ENCODE measurements at places on chromosomes 3 and 15.

DNA sequence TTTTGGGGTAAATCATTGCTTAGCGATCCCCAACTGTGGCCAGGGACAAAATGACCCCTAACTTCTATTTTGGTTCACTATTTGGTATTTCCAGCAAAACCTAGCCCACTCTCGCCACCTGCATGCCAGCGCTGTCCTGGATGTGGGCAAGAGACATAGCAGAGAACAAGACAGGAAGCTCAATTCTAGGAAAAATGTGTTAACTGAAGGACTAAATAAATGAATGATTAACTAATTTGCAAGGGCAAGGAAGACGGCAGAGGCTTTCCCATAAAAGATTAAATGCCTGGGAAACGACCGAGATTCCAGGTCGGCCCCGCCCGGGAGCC, 408 bp downstream of the NICN1 start:
- peak; percentile 17 for DNase-seq

- DNase-seq: no peak
Measured at GRCh38 chr15:44788748-44789147, 52.4 kb downstream of the TRIM69 start.

DNA sequence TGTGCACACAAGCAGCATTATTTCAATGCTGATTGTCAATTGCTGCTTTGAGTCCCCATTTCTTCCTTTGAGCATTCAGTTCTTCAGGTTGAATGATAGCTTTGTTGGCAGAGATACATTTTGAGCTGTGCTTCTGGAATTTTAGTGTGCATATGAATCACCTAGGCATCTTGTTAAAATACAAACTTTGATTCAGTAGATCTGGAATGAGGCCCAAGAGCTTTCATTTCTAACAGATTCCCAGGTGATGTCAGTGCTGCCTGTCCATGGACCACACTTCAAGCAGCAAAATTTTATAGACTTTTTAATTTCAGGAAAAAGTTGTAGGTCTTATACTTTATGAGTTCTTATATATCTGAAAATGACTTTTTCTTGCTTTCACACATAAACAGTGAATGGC, 131.1 kb downstream of the ADAMTSL3 start:
- no peak for DNase-seq

GRCh38 chr15:101244889-101245668, 6.8 kb downstream of the CHSY1 start:
- DNase-seq: no peak

DNA sequence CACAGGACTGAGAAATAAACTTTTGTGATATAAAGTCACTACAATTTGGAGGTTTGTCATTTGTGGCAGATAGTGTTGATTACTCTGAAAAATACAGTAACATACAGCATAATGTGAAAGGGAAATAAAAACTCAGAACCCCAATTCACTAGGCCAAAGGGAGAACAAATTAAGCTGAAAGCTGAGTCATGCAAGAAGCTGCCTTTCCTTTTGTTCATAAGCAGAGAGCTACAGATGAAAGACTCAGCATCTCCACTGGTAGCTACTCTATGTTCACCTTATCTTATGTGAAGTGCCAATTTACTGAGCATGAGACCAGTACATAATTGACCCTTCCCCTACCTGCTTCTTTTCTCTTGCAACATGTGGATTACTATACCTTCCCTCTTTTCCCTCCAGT, 19.3 kb upstream of the SLTM start:
- DNase-seq: no peak

- no peak for DNase-seq
Measured at GRCh38 chr3:180881065-180881801, 31.2 kb upstream of the FXR1 start.

GRCh38 chr15:58934521-58934920, 1.0 kb upstream of the SLTM start:
- DNase-seq: no peak

DNA sequence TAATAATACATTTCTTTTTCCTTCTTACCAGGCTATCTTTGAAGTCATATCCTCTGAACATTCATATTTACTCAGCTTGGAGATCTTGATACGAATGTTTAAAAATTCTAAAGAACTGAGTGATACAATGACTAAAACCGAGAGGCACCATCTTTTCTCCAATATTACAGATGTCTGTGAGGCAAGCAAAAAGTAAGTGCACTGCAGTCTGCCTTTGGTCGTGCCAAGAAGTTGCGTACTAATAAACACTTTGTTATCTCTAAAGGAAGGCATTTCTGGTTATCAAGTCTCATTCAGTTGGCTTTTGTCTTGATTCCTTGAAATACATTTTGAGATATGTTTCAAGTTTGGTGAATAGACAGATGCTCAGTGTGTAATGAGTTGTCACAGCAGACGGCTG, 31.6 kb downstream of the ARHGEF26 start:
- DNase-seq: no peak

- DNase-seq: no peak
Measured at GRCh38 chr3:71066849-71067261, 516.7 kb downstream of the FOXP1 start.

DNA sequence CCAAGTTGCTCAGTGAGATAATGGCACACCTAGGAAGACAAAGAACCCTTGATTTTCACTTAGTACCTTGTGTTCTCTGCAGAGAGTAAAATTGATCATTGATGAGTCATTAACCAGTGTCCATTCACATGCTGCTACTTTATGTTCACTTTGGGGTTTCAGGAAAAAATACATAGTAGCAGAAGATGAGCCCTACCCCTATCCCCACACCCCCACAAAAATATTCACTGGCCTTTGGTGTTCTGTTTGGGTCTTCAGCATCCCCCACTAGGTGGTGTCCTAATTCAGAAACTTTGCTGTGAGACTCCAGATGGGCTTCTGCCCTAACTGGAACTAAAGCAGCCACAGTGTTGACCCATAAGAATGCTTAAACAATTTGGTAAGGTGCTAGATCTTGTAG, 178.8 kb downstream of the KLHL25 start:
- no peak for DNase-seq

DNA sequence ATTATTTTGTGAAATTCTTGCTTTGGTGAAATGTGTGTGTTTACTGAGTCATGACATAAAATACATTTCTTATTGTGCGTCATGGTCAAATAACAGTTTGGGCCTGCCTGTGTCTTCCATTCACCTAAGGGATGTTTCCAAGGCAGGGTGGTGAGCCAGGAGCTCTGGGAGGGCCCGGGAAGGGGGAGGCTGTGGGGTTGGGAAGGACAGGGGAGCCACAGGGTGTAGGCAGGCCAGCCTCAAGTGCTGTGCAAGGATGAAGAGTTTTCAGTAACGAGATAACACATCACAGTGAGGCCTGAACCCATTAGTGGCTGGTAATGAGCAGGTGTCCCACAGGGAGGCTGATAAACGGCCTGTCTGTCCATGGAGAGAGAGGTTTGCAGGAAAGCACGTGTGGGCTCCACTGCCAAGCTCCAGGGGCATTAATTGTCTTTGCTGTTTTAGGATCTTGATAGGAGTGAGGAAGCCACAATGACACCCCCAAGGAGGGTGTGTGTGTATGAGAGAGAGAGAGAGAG, 35.6 kb upstream of the SEC13 start:
- no peak for DNase-seq

DNA sequence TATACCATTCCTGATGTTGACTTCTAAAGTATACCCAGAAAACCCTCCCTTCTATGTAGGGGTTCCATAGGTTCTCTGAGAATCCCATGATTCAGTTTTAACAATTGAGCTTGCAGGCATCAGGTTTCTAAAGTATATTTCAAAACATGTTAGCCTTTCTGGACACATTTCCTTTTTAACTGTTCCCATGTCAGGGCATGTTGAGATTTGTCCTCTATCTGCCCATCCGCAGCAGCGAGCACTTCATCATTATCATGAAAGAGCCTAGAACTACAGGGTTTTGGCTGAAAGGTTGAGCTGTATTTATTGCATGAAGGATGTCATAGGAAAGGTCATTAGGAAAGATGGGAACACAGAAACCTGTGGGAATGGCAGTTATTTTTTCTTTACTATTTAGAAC, 201.1 kb upstream of the BHLHE40 start:
- no peak for DNase-seq

- no peak for DNase-seq
Measured at GRCh38 chr15:88564741-88565140, 18.3 kb upstream of the DET1 start.

DNA sequence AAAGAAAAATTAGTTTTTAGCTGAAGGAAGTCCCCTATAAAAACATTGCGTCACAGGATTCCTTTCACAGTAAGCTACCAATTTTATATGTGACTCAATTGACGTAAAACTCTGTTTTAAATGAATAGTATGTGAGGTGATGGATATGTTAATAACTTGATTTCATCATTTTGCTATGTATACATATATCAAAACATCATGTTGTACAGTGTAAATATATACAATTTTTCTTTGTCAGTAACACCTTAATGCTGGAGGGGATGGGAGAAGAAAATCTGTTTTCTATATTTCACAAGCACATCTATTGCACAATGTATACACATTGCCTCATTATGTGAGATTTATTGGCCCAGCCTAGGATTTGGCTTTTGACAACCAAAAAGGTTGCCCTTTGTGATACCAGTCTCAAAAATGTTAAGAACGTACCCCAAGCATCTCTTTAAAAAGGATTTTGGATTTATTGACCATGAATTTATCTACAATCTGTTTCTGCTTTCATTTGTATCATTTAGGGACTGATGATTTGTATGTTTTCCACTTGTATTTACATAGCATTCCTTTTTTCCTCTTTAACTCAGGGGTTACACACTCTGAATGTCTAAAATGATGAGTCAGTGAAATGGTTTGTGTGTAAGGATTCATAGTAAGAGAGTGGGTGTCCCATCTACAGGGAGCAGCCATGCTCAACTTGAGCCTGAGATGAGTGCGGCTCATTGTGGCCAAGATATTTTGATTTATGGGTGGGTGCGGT, 62.6 kb downstream of the CRTC3 start:
- DNase-seq: no peak

- no peak for DNase-seq
Measured at GRCh38 chr15:89837134-89837829, 22.6 kb upstream of the ANPEP start.

- DNase-seq: no peak
Measured at GRCh38 chr3:40939741-40940130, 259.6 kb upstream of the CTNNB1 start.

DNA sequence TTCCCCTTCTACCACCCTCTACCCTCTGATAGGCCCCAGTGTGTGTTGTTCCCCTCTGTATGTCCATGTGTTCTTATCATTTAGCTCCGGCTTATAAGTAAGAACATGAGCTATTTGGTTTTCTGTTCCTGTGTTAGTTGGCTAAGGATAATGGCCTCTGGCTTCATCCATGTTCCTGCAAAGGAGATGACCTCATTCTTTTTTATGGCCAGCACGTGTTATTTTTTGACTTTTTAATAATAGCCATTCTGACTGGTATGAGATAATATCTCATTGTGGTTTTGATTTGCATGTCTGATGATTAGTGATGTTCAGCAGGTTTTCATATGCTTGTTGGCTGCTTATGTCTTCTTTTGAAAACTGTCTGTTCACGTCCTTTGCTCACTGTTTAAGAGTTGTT, 63.1 kb upstream of the NPHP3 start:
- DNase-seq: no peak

DNA sequence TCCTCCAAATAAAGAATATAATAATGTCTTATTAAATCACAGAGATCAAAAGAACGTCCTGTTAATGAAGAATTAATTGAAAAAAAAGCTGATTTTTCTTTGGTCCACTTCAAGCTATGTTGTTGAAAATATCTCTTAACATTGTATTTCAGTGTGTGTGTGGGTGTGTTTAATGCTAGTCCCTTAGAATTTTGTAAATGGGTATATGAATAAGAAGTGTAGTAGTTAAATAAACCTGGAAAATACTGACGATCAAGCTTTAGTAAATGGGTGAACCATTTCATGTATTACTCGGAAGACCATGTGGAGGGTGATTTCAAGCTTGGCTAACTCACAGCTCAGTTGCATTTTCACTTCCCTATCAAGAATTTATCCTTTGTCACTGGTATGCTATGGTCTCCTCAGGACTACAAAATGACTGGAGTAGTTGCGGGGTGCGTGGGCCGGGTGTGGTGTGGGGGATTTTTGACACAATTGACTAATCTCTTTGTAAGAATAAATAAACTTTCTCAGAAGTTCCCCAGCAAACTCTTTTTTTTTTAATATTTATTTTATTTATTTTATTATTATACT, 586.4 kb downstream of the GRM7 start:
- no peak for DNase-seq

DNA sequence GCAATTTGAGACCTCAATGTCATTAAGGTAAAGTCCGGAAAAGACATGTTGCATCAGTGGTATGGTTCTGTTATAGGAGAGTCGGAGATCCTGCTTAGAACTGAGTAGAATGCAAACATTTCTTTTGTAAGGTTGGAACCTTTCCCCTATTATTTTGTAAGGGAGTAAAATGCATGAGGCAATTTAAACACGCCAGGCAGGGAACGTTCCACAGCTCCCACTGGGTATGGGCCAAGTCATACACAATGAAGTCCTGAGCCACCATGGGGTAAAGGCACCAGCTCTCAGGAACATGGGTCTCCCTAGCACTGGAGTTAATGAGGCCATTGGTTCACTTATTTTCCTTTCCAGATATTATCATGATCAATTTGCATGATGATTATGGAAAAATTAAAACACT, 116.6 kb upstream of the NR2F2 start:
- DNase-seq: no peak

DNA sequence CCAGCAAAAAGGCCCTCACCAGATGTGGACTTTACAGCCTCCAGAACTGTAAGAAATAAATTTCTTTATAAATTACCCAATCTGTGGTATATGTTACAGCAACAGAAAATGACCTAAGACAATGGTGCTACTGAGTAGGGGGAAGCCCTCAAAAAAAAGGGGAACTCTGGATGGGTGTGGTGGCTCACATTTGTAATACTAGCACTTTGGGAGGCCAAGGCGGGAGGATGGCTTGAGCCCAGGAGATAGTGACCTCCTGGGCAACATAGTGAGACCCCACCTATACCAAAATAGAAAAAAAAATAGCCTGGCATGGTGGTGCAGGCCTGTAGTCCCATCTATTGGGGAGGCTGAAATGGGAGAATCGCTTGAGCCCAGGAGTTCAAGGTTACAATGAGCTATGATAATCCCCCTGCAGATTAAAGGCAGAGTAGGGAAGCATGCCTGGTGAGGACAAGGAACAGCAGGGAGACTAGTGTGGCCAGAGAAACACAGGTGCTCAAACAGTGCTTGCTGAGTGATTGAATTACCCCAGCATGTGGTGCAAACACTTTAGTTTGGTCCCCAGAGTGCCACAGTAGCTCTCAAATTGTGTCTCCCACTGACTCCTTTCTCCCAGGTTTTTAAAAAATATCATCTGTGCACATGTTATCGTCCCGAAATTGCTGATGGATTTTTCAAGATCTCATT, 13.9 kb upstream of the USP3 start:
- no peak for DNase-seq

DNA sequence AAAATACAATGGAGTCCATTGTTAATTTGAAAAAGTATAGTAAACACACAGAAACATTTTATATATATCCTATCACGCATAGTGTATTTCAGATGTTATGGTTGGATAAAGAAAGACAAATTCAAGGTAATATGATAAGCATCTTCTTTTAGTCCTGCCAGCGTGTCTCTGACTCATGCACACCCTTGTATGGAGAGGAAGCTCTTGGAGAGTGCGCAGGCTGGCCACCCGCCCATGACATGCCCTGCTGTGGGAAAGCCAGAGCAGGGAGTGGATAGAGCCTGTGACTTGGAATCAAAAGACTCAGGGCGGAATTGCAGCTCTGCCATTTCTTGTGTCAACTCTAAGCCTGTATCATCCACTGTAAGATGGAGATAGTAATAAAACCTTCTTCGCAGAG, 23.0 kb upstream of the COPG1 start:
- no peak for DNase-seq
